ENCODE measurements at places on chromosomes 7 and 10.

DNA sequence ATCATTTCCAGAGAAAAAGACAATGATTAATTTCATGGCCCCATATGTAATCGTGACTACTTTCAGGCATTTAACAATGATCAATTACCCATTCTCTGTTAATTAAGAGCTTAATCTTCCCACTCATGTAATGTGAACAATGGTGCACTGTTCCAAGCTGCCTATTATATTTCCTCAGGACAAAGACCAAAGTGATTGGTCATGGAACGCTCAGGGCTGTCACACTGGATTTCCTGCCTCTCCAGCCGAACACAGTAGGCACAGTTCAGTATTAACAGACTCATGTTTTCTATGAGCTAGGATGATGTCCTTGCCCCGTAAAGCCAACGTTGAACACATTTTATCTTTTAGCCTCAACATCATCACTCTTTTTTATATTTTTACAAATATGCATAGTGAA lies 142.7 kb upstream of the FZD8 start:
- DNase-seq, result no peak

GRCh38 chr7:121196286-121196685 lies 132.5 kb upstream of the WNT16 start:
- DNase-seq, result no peak

DNA sequence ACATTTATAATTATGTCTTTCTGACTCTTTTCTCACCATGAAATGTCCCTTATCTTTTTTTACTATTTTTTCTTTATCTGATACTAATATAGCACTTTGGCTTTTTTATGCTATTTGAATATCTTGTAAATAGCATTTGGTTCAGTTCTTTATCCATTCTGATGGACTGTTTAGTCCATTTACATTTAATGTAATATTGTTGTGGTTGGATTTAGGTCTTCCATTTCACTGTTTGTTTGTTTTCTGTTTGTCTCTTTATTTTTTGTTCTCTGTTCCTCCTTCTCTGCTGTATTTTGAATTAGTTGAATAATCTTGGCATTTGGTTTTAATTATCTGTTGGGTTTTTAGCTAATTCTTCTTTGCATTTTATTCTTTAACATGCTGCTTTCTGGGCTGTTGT lies 89.8 kb downstream of the ANKIB1 start:
- DNase-seq, result no peak

DNA sequence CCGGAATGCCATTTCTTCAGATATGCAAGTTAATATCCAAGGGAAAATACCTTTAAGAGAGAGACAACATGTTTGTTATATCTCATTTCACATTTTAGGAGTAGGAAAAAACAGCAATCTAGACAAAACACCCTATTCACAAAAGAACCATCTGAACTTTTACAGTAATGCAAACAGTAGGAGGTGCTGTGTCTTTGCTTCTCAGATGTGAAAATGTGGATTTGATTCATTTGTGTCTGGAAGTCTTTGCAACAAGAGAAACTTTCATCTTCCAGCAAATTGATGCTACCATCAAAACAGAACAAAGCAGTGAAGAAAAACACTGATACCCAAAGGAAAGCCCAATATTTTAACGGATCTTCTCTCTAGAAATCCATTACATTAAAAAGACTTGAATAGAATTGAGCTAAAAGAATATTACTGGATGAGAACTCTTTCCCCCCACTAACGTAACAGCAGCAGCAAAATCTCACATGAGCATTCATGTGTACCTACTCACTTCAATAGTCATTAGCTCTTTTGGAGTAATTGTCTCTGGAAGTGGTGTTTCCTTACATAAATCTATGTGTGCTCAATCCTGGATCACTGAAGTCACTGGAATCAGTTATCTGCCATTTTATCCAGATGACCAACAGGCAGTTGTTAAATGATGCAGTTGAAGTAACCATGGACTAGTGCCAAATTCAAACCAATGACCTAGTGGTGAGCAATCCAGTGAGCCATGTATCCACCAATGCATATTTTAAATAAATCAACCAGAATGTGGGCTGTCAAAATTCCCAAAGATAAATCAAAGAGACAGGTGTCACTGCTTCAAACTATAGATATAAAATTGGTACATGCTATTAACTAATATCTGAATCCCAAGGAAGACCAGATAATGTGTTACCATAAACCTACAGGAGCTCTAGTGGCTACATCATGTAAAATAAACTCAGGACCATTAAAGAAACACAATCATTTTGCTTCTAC lies 1.8 kb downstream of the SEMA3C start:
- peak; percentile 71 for DNase-seq

DNA sequence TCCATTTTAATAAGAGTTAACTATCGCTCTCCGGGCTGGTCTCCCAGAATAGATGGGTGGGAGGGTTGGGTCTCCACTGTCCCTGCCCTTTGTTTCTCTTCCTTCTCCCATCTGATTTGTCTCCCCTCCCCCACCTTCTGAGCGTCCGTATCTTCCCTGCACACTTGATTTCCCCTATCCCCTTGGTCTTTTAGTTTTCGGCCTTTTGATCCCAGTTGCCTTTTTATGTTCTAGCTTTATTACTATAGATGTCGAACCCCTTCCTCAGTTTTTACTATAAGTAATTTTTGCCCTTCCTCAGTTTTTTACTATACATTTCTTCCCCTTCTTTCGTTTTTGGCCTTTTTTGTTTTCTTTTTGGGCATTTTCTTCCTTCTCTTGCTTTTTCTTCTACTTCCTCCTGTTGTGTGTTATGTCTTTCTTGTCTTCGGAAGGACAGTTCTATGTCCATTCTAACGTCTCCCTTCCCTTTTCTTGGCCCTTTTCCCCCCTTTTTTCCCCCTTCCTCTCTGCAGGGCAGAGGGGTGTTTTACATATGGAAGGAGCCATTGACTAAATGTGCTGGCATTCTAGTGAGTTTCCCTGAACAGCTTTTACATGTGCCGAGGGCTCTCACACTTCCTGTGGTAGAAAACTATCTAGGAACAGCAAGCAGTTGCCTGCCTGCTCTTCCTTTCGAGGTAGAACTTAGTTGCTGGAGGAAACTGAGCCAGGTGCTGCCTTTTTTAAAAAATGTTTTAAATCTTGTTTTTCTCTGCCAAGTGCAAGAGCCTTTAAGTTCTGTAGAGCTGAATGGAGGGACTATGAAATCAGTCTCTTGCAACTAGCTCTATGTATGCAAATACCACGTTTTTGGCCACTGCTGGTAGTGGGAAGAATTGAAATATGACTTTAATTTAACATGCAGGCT lies 2.8 kb downstream of the TET1 start:
- DNase-seq, result peak; percentile 70

GRCh38 chr10:131644864-131645658 lies 255.7 kb upstream of the PPP2R2D start:
- DNase-seq, result no peak

DNA sequence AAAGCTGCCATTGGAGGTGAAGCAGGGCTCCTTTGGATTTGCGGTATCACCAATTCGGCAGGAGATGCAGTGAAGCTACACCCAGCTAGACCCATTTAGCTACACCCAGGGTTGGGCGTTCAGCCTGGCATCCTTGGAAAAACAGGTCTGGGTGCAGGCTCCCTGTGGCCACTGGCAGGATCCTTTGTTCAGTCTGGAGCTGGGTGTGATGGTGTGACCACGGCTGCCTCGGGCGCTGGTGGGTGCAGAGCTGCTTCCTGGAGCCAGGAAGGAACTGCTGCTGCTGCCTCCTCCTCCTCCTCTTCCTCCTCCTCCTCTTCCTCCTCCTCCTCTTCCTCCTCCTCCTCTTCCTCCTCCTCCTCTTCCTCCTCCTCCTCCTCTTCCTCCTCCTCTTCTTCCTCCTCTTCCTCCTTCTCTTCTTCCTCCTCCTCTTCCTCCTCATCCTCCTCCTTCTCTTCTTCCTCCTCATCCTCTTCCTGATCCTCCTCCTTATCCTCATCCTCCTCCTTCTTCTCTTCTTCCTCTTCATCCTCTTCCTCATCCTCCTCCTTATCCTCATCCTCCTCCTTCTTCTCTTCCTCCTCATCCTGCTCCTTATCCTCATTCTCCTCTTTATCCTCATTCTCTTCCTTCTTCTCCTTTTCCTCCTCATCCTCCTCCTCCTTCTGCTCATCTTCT lies 84.0 kb downstream of the GRK5 start:
- no peak for DNase-seq

DNA sequence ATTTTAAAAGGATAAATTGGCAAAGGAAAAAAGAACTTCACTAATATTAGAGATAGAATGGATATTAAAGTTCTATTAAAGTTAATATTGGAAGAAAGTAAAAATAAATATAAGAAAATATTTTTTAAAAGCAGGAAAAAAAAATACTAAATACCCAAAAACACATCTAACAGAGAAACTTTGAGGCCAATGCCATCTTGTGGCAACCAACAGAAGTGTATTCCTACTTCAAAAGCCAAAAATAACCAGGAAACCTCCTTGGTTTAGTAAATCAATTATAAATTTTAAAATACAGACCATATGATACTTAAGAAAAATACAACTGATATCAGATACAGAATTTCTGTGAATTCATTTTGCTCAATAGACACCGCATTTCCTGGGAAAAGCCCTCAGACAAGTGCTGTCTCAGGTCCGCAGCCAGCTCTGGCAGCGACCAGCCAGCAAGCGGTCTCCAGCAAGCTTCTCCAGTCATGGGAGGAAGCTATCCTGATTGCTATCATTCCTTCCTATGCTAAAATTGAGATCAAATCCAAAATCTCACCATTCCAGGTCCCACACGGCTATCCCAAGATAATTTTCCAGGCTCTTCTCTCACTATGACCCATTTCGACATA lies 65.3 kb downstream of the LMBR1 start:
- DNase-seq, result no peak

DNA sequence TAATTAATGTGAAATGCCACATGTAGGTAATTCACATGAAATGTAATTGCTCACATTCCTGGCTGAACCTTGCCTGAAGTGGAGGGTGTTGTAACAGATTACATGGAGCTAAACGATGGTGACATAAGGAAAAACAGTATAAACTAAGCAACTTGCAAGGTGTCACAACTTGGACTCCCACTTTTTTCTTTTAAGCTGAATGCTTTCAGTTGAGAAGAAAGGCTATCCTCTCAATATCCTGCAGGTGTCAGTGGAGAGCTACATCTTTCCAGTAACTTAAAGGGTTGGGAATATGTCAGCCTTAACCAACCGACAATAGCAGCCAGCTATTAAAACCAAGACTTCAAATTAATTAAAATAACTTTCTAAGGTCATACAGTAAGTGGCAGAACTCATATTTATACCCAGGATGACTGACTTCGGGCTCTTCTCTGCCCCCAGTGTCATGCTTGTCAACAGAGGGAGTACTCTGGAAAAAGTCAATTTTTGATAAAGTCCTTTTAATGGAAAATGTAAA lies 33.7 kb downstream of the NRBF2 start:
- DNase-seq, result peak; percentile 73

DNA sequence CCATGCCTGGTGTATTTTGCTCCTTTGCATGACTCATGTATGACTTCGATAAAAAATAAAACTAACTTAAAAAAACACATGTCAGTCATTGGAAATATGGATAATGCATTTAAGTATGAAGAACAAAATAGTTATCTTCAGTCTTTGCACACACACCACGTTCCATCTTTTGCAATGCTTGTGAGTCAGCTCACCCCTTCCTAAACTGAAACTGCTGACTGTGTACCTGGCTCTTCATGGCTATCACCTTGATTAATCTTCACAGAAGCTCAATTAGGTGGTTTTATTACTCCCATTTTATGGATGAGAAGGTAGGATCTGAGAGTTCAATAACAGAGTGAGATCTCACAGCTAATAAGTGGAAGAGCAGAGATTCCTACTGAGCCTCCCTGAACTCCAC lies 79.5 kb downstream of the CARD11 start:
- no peak for DNase-seq

- DNase-seq, result no peak
These were observed 126.0 kb downstream of the DNAJB6 start for GRCh38 chr7:157462840-157463239.

- peak; percentile 24 for DNase-seq
These were observed 98.9 kb downstream of the LHPP start for GRCh38 chr10:124560377-124561105.

GRCh38 chr10:50604809-50605208 lies 18.9 kb downstream of the SGMS1 start:
- peak; percentile 44 for DNase-seq

DNA sequence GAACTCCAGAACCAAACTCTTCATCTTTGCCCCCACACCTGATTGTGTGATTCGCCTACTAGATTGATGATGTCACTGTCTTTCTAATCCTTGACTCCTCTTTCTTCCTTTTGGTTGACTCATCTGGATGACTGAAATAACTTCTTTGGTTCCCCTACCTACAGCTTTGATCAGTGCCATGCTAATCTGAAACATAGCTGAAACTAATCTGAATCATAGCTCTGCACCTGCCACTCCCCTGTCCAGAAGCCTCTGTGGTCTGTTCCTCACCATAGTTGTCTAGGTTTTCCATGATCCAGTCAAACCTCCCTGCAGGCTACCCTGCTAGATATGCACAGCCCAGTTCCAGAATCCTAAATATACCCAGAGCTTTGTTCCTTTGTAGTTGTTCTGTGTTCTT lies 51.9 kb downstream of the ZNF365 start:
- peak; percentile 58 for DNase-seq

DNA sequence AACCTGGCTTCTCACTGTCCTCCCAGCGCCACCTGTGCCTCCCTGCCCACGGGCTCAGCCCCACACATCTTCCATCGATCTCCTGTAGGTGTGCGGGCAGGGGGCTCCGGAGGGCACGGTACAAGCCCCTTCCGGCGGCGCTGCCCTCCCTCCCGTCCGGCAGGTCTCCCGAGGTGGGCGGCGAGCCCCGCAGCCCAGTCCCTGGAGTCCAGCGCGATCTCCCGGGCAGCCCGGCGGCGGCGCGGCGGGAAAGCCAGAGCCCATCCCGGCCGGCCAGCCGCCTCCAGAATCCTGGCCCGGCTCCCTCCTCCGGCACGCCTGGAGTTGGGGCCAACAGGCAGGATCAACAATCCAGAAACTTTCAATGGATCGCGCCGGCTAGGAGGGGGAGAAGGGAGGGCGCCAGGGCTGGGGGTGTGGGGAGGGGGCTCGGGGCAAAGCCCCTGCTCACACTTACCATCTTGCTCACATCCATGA lies 100.1 kb downstream of the HIP1 start:
- DNase-seq, result peak; percentile 47

DNA sequence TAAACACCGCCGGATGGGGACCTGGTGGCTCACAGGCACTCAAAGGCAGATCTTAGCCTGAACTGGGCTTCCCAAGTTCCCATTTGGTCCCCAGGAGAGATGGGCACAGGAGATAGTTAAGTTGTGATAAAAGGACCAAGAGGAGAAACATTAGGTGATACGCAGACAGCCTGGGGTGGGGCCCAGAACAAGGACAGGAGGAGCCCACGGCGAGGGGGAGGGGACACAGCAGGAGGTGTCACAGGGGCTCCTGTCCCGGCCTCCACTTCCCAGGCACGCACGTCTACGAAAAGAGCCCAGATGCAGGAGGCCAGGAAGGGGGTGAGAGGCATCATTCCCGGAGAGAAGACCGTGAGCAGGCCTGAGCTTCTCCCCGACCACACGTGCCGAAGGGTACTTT lies 16.3 kb upstream of the DNAAF5 start:
- no peak for DNase-seq

DNA sequence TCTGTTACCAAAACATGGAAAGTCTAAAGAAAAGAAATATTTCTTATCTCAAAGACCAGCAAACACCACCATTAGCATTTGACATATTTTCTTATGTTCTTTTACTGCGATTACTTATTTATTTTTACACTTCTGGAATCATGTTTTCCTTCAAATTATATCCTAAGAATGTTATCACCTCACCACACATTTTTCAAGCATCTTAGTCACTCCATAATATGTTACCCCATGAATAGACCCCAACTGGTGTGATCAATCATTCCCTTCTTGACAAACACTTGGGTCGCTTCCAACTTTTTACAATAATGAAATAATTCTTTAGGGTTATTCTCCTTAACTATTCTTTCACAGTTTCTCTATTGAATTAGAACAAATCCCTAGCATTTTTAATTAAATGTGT lies 67.4 kb downstream of the AMPH start:
- peak; percentile 63 for DNase-seq

All from fibroblast of skin of abdomen (primary cell).